ENCODE measurements at places on chromosomes 2 and 18.

GRCh38 chr2:111701798-111702118 is 182.2 kb downstream of the ANAPC1 start:
- H3K4me1 ChIP-seq = peaks cover 76% of the 10 kb centered on the region
- H3K4me3 ChIP-seq = no peak overlapping the region
- no peak for DNase-seq
- no peak overlapping the region for H3K27ac ChIP-seq

DNA sequence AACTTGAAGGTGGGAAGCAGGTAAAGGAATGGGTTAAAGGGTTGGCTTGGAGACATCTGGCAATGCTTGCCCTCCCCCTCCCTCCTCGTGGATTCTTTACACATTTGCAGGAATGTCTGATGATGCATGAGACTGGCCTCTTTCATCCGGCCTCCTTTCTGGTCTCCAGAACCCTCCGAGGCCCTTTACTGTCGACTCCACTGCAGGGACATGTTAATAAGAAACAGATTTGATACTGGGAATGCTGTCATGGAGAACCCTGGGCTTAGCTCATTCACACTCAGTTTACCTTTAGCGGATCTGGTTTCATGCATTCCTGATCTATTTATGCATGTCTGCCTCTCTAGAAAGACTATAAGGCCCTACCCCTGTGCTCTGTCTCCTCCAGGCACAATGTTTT is 238.7 kb downstream of the TGIF1 start:
- no peak overlapping the region for H3K27ac ChIP-seq
- no peaks in the 10 kb centered on the region for H3K4me1 ChIP-seq
- no peak for DNase-seq
- peaks cover 4% of the 10 kb centered on the region for H3K27me3 ChIP-seq

DNA sequence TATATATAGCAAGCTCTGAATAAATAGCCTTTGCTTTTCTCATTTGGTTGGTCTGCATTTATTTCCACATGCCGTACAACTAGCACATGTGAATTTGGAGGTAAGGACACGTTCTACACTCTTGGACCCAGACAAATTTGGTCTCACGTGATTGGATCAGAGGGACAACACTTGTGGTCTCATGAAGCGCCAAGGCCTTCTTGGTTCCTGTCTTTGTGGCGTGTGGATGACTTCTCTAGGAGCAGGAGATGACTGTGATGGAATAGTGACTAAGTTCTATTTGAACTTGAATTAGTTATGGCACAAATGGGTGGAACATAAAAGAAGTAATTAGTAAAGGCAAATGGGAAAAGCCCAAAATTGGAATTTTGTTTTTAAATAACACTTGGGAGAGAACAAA is 206.9 kb downstream of the BCL2 start:
- H3K4me3 ChIP-seq = no peak overlapping the region
- H3K27ac ChIP-seq = no peak overlapping the region
- H3K36me3 ChIP-seq = peaks cover 8% of the 10 kb centered on the region
- DNase-seq = no peak
- peaks cover 69% of the 10 kb centered on the region for H3K27me3 ChIP-seq
- H3K4me1 ChIP-seq = peaks cover 25% of the 10 kb centered on the region

- DNase-seq = no peak
- H3K27me3 ChIP-seq = peaks cover 8% of the 10 kb centered on the region
These were observed 146.2 kb upstream of the MSH6 start for GRCh38 chr2:47636596-47637264.

GRCh38 chr2:143157418-143157817 is 28.2 kb downstream of the ARHGAP15 start:
- peaks cover 61% of the 10 kb centered on the region for H3K36me3 ChIP-seq
- H3K27ac ChIP-seq = no peak overlapping the region
- no peak overlapping the region for H3K4me3 ChIP-seq

DNA sequence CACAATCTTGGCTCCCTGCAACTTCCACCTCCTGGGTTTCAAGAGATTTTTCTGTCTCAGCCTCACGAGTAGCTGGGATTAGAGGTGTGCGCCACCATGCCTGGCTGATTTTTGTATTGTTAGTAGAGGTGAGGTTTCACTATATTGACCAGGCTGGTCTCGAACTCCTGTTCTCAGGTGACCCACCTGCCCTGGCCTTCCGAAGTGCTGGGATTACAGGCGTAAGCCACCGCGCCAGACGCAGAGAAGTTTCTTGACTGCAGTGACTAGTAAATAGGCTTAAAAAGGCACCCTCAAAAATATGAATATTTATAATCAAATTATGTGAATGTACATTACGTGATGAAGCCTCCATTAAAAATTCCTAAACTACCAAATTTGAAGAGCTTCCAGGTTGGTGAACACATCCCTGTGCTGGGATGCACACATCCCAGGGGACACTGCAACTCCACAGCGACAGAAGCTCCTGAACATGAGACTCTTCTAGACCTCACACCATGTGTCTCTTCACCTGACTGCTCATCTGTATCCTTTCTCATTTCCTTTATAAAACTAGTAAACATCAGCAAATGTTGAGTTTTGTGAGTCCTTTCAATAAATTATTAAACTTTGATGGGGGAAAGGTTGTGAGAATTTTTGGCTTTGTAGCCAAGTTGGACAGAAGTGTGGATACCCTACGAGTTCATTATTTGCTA is 203.3 kb upstream of the SPOPL start:
- DNase-seq = no peak
- no peaks in the 10 kb centered on the region for H3K27me3 ChIP-seq

DNA sequence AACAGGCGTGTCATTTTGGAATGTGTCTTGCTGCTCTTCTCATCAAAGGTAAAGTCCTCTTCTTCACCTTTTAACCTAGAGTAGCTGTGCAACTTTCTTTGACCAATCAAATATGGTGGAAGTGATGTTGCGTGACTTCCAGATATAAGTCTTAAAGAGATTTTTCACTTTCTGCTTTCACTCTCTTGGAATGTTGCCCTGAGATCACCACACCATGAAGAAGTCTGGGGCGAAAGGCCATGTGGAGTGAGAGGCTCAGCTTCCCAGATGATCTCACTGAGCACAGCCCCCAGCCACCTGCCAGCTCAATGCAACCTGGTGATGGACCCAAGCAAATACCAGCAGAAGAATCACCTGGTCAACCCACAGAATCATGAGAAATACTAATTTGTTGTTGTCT is 7.1 kb upstream of the GALNT3 start:
- H3K27ac ChIP-seq = no peak overlapping the region
- peaks cover 8% of the 10 kb centered on the region for H3K27me3 ChIP-seq
- no peak for DNase-seq
- H3K36me3 ChIP-seq = peaks cover 28% of the 10 kb centered on the region

DNA sequence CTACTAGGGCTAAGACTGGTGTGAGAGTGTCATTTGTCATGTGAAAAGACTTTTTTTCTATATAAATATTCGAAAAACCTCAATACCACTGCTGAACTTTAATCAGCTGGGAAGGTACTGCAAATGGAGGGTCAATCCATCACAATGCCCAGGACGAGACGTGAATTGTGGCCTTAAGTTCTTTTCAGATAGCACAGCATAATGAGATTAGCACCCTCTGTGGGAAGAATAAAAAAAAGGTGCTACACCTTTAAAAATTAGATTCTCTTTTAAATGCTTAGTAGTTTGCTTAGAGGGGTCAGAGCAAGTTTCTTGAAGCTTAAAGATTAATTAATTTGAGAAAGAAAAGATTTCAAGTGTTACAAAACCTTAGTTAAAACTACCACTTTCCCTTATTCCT is 5.6 kb downstream of the LRRTM1 start:
- H3K36me3 ChIP-seq = no peaks in the 10 kb centered on the region
- H3K4me3 ChIP-seq = no peak overlapping the region
- no peak for DNase-seq
- no peak overlapping the region for H3K27ac ChIP-seq

DNA sequence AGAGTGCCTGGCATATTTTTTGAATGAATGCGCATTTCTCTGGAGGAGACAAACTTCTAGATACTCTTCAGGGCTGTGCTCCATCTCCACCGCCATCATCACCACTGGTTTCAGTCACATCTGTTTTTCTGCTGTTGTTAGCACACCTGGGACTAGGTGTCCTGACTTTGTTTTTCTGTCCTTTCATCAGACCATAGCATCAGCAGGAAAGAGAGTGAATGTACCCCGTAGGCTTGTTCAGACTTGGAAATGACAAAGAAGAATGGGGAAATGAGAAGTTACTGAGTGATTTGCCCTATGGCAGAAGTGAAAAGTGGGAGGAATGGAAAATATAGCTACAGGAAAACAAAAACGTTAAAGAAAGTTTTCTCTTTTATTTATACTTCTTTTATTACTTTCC is 965.2 kb upstream of the FANCL start:
- H3K36me3 ChIP-seq = no peaks in the 10 kb centered on the region
- no peaks in the 10 kb centered on the region for H3K4me1 ChIP-seq
- H3K27ac ChIP-seq = no peak overlapping the region
- no peak for DNase-seq
- H3K4me3 ChIP-seq = no peak overlapping the region

- DNase-seq = no peak
- no peaks in the 10 kb centered on the region for H3K4me1 ChIP-seq
- peaks cover 9% of the 10 kb centered on the region for H3K27me3 ChIP-seq
These were observed 20.8 kb upstream of the SP5 start for GRCh38 chr2:170694316-170694715.

DNA sequence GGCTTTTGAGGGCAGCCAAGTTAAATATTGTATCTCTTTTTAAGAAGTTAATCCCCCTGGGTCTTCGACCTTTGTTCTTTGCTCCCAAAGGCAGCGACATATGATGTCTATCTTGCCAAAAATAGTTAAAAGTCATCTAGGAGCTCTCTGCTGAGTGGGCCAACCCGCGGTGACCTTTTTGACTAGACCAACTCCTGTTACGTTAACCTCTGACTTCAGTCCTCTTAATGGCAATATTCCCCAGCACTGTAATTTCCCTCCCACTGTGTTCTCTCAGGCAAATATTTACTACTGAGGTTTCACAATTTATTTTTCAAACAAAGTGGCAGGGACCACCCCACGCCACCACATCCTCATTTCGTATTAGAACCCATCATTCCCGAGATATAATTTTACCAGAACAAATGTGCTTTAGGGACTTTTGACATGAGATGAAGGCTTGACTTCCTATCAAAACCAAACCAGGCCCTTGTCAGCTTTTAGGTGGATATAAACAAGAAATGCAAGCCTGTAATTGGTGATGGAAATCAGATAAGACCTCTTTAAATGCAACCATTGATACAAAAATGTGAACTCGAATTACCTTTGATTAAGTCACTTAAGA is 764.7 kb downstream of the SATB2 start:
- no peak for DNase-seq
- H3K4me3 ChIP-seq = no peak overlapping the region
- no peak overlapping the region for H3K27ac ChIP-seq
- H3K27me3 ChIP-seq = no peaks in the 10 kb centered on the region
- H3K4me1 ChIP-seq = no peaks in the 10 kb centered on the region

DNA sequence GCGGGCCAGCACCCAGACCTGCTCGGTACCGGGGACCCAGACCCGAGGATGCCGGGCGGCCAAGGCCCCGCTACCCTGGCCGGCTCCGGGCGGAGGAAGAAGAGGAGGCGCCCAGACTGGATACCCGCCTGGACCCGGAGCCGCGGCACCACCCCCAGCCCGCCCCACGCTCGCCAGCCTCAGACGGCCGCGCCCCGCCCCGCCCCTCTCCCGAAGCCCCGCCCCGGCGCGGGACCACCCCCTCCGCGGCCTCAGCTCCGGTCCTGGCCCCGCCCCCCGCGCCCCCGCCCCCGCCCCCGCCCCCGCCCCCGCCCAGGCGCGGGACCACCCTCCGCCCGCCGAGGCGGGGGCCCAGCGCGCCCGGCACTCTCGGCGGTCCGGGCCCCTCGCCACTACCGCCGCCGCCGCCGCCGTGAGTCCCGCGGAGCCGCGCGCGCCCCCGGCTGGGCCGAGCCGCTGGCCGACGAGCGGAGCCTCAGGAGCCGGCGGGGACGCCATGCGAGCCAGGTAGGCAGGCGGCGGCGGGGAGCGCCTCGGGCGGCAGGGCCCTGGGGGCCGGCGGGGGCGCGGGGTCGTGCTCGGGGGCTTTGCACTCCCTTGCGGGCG is at the start of gene SH3BP4:
TSS of gene SH3BP4 (plus strand) at position 354 of the 606 bp plus-strand sequence. CDS start 82,986 bp downstream, outside the sequence.
- H3K4me3 ChIP-seq = peak within 1 kb of the TSS; percentile 57
- H3K4me1 ChIP-seq = peaks cover 8% of the 10 kb centered on the region
- no peak within 1 kb of the TSS for H3K27ac ChIP-seq
- no peaks in the 10 kb centered on the region for H3K36me3 ChIP-seq

DNA sequence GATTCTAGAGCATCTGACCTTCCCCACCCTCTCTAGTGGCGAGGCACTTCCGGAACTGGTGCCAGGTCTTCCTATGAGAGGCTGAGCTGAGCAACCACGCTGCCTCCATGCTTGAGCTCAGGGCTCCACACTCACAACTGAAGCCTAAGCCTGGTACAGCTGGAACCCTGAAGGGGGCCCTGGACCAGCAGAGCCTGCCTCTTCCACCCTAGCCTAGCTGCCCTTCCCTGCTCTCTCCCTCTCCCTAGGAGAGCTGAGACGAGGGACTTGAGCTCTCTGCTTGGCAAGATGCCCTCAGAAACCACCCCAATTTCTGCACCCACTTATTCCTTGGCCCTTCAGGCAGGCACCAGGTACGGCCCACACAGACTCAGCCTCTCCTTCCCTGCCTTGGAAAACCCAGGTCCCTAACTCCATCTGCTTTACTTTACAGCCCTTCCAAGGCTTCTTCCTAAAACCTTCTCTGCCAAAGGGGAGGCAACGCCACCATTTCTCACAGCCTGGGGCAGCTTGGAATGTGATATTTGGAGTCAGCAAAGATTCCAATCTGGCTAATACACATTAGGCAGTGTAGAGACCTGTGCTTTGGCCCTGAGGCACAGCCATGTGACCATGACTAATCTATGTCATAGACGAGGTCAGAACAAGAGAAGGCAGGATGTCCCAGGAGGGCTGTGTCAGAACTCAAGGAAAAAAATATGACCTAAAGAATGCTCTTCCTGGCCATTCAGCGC is 18.8 kb downstream of the COX7A2L start:
- H3K4me1 ChIP-seq = peaks cover 21% of the 10 kb centered on the region
- H3K4me3 ChIP-seq = no peak overlapping the region
- peaks cover 73% of the 10 kb centered on the region for H3K36me3 ChIP-seq
- H3K27ac ChIP-seq = peak overlapping the region; percentile 73
- H3K27me3 ChIP-seq = no peaks in the 10 kb centered on the region

DNA sequence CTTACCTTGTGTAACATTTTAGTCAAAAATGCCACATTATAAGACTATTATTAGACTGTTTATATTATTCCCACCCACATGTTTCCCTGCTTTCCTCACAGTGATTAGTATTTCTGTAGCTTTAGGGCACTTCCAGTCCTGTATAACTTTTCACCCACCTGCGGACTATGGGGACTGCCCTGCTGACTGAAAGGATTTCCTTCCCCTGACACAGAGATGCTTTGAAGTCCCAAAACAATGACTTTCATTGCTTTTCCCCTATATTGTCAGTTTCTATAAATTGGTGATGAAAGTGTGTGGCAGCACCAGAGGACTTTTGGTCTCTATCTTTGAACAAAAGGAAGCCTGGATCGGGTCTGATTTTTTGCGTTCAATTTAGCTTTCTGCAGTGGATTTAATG is 59.0 kb upstream of the OTX1 start:
- H3K36me3 ChIP-seq = no peaks in the 10 kb centered on the region
- no peaks in the 10 kb centered on the region for H3K4me1 ChIP-seq
- no peak for DNase-seq
- H3K27me3 ChIP-seq = no peaks in the 10 kb centered on the region
- H3K4me3 ChIP-seq = no peak overlapping the region

GRCh38 chr2:150495993-150496627 is 8.6 kb upstream of the RND3 start:
- H3K36me3 ChIP-seq = no peaks in the 10 kb centered on the region
- H3K27me3 ChIP-seq = no peaks in the 10 kb centered on the region
- H3K4me3 ChIP-seq = no peak overlapping the region
- no peak for DNase-seq
- H3K27ac ChIP-seq = no peak overlapping the region

- no peak overlapping the region for H3K27ac ChIP-seq
- H3K27me3 ChIP-seq = no peaks in the 10 kb centered on the region
- H3K4me1 ChIP-seq = no peaks in the 10 kb centered on the region
- H3K36me3 ChIP-seq = no peaks in the 10 kb centered on the region
- DNase-seq = no peak
- H3K4me3 ChIP-seq = no peak overlapping the region
These were observed 113.1 kb upstream of the RAB12 start for GRCh38 chr18:8496186-8496585.
